ENCODE measurements at places on chromosomes 2 and 18.

DNA sequence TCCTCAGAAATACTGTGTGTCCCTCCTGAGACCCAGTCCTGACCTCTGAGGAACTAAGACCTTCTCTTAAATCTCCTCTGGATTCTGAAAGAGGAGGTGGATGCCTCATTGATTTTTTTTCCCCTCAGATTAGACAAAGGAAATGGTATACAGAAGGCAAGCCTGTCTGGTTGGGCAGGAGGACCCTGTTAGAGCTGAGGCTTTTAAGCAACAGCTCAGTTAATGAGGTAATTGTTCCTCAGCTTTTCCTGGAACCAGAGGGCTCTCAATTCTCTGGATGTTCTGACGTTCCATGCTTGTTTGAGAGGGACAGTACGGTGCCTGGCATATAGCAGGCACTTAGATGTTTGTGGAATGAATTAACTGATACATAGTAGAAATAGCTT, 61.7 kb upstream of the MCFD2 start:
- DNase-seq, result no peak

GRCh38 chr2:68741805-68742306, 7.2 kb downstream of the ARHGAP25 start:
- no peak for DNase-seq

DNA sequence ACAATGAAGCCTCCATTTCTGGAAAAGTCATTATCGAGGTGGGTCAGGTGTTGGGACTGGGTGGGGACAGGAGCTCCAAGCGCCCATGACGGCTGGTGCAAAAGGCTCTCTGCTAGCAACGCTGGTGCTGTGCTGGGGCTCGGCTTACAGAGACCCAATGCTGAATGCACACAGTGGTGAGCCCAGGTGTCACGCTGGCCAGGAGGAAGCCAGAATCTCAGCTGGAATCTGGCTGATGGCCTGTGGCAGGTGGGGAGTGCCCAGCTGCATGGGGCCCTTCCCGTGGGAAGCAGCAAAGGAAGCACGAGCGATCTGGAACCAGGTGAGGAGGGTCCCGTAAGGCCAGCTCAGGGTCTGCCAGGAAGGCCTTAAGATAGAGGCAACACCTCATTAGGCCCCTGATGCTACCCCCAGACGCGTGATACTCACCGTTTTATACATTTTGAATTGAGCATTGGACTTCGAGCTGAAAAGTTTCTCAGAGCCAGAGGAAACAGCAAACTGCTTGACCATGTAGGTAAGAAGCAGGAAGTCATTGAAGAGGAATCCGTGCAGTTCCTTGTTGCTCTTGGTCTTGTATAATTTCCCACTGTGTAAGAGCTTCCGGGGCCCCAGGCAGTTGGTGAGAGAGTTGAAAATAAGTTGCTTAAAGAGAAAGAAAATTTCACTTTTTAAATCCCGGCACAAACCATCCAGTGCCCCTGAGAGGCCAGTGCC, 34.7 kb downstream of the FAM228A start:
- DNase-seq, result no peak

DNA sequence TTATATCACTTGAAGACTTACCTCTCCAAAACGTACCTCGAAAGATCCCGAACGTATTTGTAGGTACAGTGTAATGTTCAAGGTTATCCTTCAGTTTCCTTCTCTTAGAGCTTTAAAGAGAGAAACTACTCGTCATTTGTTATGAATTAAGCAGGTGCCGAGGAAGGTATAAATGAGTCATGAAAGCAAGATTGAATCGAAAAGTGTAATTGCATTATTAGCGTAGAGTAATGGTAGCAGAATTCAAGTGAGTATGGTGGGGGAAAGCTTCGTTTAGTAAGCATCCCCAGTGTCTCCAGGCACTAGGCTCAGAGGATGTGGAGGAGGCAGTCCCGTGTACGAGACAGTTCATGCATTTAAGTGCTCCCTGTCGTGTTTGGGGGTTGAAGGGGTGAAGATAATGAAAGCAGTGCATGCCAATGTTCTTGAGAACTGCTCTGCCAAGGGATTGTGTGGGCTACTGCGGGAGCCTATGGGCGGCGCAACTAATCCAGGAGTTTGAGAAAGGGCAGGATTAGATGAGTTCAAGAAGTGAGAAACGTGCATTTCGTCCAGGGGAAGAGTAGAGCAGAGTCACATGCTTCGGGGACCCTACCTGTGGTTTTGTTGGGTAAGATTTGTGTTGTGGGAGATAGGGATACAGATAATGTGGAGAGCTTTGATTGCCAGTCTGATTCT, 858 bp downstream of the POLR1B start:
- no peak for DNase-seq

GRCh38 chr2:219059375-219059724, 1.4 kb downstream of the IHH start:
- no peak for DNase-seq

DNA sequence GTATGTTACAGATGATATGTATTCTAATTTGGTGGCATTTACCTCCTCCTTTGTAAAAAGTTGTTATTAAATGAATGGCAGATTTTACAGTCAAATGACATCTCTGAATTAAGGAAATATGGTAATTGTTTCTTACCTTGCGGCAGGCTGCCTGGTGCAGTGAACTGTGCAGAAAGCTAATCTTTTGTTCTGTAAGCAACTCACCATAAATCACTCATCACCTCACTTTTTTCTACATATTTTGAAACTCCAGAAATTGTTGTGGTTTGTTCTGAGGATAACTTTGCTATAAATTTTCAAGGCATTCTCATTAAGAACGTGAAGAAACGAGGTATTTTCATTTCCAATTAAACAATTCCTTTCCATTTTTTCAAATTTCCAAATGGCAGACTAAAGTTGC, 52.7 kb downstream of the ST6GAL2 start:
- no peak for DNase-seq

DNA sequence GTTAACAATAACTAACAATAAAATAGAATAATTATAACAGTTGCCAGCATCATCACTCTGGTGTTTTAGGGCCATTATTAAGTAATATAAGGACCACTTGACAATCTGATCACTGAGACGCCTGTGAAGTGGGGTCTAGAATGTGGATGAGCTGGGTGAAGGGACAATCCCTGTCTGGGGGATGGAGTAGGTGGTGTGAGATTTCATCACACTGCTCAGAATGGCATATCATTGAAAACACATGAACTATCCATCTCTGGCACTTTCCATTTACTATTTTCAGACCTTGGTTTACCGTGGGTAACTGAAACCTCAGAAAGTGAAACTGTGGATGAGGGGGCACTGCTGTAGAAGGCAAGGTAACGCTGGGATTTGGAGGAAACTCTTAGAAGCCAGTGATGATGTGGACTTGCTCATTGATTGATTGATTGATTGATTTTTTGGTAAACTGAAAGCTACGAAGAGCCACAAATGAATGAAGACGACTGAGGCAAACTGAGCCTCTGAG, 204.4 kb upstream of the TWIST2 start:
- no peak for DNase-seq

DNA sequence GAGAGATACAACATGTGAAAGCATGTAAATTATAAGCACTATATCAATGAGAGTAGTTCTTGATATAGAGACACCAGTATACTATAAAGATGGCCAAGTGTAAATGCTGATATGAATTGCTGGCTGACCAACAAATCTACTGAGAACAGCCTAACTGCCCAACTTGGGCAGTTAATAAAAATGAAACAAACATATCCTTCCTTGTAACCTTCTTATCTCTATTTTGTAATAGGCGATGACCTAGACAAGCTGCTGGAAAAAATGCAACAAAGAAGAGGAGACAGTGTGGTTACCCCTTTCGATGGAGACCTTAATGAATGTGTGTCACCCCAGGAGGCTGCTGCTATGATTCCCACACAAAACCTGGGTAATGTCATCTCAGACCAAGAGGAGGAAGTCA, 148.7 kb downstream of the ESCO1 start:
- DNase-seq, result no peak

GRCh38 chr2:64374686-64375085, 79.3 kb upstream of the LGALSL start:
- no peak for DNase-seq

- DNase-seq, result no peak
Observed at GRCh38 chr2:144235050-144235449, 284.9 kb downstream of the ZEB2 start.

- DNase-seq, result no peak
Observed at GRCh38 chr2:130764035-130764820, 8.9 kb downstream of the AMER3 start.

DNA sequence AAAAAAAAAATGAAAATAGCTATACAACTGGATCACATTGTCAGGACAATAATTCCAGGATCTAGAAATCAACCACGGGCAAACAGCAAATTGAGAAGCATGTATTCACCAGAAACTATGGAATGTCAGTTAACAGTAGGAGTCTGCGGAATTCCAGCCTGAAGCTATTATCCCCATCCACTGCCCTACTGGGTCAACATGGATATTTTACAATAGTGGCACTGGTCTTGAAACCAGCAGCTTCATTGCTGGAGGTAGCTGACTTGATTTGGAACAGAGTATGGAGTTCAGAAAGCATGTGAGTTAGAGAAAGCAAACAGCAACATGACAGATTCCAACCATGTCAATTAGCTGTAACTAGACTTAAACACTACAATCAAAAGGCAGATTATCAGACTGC, 55.7 kb upstream of the PDE1A start:
- no peak for DNase-seq

DNA sequence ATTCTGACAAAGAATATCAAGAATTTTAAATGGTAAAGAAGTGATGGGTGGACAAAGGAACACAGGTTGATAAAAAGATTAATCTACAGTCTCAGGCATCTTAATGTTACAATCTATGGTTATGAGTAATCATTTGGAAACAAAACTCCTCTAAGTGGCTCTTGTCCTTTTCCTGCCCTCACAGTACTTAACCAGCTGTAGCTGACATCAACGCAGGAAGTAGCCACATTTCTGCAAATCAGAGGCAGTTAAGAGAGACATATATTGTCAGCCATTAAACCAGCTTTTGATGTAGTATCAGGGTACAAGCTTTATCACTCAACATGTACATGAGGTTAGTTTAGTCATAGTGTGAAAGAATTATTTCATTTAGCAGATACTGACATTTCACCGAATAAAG, 244.6 kb downstream of the NR4A2 start:
- DNase-seq, result no peak

DNA sequence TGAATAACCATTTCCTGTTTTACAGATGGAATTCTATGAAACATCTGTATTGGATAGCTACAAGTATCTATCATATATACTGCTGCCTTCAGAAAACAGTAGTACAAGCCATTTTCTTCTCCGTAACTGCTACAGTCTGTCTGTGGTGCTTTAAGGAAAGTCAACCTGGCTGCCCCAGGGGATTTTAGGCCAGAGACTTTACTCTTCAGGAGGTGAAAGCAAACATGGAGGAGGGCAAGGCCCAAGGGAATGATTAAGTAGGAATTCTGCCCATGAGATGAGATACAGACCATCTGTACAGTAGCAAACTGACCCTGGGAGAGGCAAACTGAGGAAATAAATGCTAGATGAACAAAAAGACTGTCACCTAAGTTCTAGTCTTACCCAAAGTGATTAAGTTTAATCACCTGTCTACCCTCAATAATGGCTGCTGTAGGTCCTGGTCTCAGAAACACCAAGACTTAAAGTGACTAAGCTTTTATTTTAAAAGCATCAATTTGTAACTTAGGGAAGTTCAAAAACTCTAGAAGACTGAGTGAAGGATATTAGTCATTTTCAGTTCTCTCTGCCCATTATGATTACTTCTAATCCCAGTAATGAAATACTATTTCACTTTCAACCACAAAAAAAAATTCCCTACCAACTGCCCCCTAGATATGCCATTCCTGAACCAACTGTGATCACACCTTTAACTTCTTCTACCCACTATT, 14.8 kb downstream of the MBD2 start:
- no peak for DNase-seq

DNA sequence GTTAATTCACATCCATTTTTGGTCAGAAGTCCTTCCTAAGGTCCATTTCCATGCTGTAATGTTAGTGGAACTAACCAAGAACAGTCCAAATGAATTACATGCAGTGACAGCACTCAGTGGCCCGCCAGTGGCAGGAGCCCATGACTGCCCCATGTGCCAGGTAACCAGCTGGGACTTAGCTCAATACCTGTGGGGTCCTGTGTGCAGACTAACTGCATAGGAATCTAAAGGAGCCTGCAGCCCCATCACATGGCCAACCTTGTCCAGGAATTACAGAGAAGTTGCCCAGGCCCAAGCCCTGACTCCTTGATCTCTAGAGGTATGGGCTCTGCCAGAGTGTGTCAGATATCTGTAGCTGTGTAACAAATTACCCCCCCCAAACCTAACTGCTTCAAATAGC, 35.4 kb upstream of the GPR17 start:
- DNase-seq, result no peak

GRCh38 chr2:169073211-169073962, 4.0 kb downstream of the DHRS9 start:
- no peak for DNase-seq

DNA sequence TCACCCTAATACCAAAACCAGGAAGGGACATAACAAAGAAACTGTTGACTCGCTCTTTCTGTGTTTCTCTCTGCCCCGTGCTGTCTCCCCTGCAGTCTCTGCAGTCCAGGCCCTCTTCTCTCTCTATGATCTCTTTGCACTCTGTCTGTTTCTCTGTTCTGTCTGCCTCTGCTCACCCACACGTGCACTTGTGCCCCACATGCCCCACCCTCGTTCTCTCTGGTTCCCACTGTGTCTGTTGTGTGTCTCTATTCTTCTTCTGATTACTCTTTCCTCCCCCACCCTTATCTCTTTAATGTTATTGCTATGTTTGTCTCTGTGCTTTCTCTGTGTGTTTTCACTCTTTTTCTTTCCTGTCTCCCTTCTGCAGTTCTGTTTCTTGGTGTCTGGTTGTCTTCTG, 54.0 kb downstream of the NAT8 start:
- DNase-seq, result no peak

GRCh38 chr2:224952936-224953657, 89.2 kb downstream of the DOCK10 start:
- DNase-seq, result no peak

DNA sequence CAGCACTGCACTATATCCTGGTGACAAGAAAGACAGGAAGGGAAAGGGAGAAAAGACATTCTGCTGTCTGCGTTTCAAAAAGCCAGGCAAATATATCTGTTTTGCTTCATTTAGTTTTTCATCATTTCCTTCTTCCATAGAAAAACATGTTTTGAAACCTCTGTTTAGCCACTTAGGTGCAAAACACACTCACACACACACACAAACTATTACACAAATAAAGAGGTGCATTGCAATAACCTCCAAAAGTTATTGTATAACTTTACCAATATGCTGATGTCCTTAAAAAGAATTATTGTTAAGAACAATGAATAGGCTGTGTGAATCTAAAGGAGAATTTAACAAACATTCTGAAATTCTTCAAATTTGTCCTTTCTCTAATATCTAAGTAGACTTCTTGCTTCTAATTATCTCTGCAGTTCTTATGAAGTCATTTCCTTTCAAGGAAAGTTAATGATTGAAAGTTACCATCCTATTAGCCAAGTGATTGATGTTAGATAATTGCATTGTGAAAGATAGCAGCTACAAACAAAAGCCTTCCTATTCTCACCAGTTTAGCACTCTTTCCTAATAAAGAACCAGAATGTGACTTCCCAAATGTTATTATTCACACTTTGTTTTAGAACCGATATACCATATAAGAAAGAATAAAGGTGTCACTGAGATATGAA, 516.7 kb downstream of the KCNJ3 start:
- DNase-seq, result no peak
